Activated T-helper 17 cell treated with anti-CD3 and anti-CD28 coated beads, Interleukin-2, amount 50 U/mL, for 72 hours (primary cell): ENCODE measurements at places on chromosomes 2 and 18. TPM values are rescaled to one million over a fixed set of nuclear protein-coding genes. Genes with fewer than 3 reads are reported as not detected.

- peak; percentile 99 for ATAC-seq
Measured at GRCh38 chr2:149597668-149598326, 10.2 kb upstream of the MMADHC start.

GRCh38 chr18:21074336-21075323 lies 37.0 kb downstream of the ROCK1 start:
- no peak for ATAC-seq

GRCh38 chr2:67526283-67526682 lies 129.2 kb downstream of the ETAA1 start:
- ATAC-seq, result no peak

The AGAP1 gene
- total RNA-seq, result 2.2 TPM
